Astrocyte of the spinal cord (primary cell): ENCODE measurements at places on chromosomes 2 and 18.

GRCh38 chr2:129775952-129776653 is 203.4 kb upstream of the RAB6C start:
- DNase-seq: no peak

DNA sequence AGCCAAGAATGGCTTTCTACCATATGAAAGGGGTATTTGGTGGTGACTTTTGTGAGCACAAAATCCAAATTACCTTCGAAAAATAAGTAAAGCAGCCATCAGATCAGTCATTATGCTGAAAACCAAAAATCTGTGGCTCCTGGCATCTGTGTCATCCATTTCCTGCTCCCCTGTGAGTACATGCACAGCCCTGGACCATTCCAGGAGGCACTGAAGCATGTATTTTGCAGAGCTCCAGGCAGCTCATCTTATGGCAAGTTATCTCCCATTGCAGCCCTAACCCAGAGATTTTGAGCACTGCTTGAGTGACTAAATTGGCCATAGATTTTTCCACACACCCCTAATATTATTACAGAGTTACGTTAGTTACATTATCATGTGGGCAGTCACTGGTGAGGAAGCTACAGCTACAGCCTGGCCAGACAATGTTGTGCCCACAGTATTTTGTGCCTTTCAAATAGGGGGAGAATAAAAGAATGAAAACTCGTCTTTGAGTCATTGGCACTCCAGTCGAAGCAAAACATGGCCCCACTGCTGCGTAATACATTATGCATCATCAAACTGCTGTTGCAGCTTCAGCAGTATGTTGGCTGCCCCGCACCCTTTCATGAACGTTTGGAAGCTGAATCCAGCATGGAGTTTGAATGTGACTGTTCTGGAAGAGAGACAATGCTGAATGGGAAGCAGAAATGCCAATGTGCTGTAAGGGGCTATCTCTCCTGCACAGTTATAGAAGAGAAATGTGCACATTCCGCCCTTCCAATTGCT is 702.2 kb downstream of the RNF144A start:
- peak; percentile 17 for DNase-seq

- no peak for DNase-seq
Measured at GRCh38 chr2:145412155-145412554, 892.2 kb upstream of the ZEB2 start.

DNA sequence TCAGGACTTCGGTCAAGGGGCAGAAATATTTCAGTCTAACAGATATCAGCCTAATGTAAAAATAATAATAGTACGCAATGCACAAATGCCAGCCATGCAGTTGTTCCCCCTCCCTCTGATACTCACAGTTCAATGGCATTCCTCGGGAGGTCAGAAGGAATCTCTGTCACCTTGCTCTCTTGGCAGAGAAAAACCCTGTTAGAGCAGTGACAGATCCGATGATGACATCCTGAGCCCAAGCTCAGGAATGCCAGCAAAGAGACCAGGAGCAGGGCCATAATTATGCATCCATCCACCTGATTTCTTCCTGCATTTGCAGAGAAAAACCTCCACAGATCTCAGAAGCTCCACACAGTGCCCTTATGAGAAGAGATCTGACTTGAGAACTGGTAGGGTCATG is at the start of gene FSHR:
Gene FSHR, minus strand, starts transcription at position 376 of the 400 bp plus-strand sequence. Its CDS starts 98 bp downstream, at position 278.
- DNase-seq: no peak

DNA sequence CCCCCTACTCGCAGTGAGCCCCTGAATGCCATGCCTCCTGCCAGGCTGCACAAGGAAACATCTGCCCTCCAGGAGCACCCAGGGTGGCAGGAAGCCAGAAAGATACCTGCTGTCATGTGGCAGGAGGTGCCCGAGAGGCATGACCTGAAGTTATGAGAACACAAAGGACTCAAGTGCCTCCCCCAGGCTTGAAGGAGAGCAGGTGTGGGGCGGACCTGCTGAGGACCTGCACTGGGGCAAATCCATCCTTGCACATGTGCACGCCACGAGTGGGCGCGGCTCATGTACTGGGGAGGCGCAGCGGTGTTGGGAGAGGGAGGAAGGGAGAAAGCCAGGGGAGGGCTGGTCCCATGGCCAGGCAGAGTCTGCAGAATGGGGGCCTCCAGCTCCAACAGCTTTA is 26.9 kb downstream of the SDC1 start:
- no peak for DNase-seq

- no peak for DNase-seq
Measured at GRCh38 chr2:71215447-71215846, 11.5 kb downstream of the PAIP2B start.

- no peak for DNase-seq
Measured at GRCh38 chr2:239108459-239108858, 260.6 kb downstream of the TWIST2 start.

GRCh38 chr18:48893608-48894600 is 56.9 kb downstream of the SMAD7 start:
- DNase-seq: no peak
